ENCODE measurements at places on chromosomes 6 and 20.

- peak; percentile 70 for DNase-seq
Observed at GRCh38 chr6:130885392-130886192, 58.4 kb downstream of the SMLR1 start.

DNA sequence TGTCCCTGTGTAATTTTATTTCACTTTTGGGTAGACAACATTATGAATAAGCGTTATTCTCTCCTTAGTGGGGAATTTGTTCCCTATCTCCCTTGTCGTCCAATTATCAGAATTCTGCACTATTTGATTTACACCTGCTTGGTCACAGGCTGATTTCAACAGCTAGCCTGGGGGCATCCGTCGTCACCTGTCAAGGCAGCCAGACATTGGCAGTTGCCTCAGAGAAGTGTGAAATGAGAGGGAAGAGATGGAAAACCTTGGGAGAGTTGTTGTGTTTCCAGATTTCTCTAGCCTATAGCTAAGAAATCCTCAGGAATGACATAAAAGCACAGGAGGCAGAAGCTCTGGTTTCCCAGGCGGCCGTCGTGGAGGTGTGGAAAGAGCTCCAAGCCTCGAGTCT lies 891 bp upstream of the GHRH start:
- no peak for DNase-seq

DNA sequence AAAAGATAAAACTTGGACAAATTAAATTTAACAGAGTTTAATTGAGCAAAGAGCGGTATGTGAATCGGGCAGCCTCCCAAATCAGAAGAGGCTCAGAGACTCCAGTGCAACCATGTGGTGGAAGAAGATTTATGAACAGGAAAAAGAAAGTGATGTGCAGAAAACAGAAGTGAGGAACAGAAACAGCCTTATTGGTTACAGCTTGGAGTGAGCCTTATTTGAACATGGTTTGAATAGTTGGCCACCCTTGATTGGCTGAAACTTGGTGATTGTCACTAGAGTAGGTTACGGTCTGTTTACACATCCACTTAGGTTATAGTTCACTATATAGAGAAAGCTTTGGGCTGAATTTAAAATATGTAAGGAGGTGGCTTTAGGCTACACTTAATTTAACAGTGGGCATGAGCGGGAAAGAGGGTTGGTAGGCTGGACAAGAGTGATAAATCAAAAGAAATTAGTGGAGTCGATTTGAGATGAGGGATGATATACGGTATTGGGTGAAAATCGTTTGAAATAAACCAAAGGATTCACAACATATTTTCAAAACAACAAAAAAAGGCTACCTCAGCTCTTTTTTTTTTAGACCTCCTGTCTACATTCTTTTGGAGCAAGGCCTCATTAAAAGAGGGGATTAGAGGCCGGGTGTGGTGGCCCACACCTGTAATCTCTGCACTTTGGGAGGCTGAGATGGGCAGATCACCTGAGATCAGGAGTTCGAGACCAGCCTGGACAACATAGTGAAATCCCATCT lies 84.3 kb upstream of the PREP start:
- DNase-seq = no peak

GRCh38 chr6:170311696-170312095 lies 5.1 kb downstream of the FAM120B start:
- no peak for DNase-seq

- peak; percentile 89 for DNase-seq
Observed at GRCh38 chr20:63434599-63435378, 37.7 kb downstream of the KCNQ2 start.

GRCh38 chr6:110101885-110102284 lies 77.6 kb downstream of the WASF1 start:
- DNase-seq = no peak

DNA sequence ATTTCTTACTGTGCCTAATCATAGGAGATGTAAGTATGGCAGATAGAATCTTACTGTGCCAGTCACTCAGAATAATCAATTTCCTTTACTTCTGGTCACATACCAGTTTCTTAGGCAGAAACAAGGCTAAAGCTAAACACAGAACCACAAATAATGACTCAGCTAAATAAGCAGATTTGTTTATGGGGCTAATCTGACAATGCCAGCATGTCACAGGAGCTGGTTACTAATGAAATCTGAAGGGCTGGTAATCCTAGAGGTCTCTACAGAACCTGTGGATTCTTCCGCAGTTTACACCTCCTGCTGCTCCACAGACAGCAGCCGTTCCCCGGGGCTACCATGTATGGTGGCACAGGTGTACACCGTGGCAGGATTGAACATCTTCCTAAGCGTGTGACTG lies 80.8 kb downstream of the LYRM4 start:
- no peak for DNase-seq

DNA sequence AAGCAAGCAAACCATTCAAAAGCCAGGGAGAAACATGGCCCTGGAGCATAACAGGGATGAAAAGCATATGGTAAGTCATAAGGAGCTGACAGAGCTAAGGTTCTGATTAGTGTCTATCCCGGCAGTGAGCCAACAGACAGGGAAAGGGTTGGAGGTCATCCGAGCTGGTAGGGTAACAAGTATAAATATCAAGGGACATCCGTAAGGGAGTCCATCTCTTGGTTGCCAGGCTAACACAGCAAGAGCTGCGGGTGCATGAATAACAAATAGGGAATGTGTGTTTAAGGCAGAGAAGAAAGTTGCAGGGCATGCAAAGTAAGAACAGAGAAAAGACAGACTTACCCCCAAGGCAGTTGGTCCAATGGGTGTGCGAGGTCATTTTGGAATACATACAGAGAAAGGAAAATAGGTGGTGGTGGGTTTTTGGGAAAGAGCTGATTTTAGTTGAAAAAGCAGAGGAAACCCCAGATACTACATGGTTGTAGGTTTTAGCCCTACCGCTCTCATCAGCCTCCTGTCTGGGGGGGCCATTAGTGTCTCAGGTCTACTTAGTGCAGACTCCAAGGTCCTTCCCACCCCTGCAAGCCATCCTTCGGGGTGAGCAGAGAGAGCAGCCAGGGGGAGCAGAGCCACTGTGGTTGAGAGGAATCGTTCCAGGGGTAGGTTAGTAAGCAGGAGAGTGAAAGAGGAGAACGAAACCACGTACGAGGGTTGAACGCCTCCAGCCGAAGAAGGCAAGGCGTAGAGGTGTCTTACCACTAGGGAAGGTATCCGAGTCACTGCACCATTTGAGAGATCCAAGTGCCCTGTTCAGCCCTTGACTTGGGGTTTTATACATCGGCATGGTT lies at the start of gene ERVFRD-1:
TSS of gene ERVFRD-1 (minus strand) at position 805 of the 848 bp plus-strand sequence. CDS start 6,415 bp downstream, outside the sequence.
- DNase-seq = no peak

DNA sequence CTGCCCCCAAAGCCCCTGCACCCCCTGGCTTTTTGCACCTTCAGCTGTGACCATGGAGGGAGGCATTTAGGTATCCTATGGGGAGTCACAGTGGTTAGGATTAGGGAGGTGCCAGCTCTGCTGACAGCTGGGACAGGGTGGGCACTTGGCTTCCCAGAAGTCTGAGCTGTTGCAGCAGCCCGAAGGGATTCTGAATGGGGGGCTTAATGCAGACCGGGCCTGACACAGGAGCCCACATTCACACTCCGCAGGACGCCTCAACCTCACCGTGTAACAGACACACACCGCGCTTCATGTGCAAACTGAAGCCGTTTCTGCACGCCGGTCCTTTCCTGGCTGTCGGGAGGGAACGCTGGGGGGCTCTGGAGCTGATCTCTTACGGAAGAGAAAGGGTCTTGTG lies 1.9 kb downstream of the EBF4 start:
- peak; percentile 46 for DNase-seq

DNA sequence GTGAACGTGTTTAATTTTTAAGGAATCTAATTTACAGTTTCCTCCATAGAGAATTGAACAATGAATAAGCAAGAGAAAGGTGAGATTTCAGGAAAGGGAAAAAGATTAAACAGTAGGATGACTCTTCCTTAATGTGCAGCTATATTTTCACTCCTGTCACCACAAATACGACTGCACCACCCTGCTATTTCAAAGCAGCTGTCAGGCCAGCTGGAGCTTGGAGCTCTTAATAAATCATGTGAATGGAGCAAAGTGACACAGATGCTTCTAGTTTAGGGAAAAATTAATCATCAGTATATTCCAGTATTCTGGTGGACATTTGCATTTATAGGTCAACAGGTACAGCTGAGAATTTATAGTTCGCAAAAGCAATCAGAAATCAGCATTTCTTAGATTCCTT lies 56.5 kb upstream of the PKIB start:
- DNase-seq = no peak

Measured in activated CD8-positive, alpha-beta memory T cell treated with anti-CD3 and anti-CD28 coated beads, Interleukin-2, amount 50 U/mL, for 48 hours (primary cell).